ENCODE measurements at places on chromosomes 4 and X.

- no peak for DNase-seq
These were observed 16.8 kb downstream of the APOO start for GRCh38 chrX:23890933-23891332.

DNA sequence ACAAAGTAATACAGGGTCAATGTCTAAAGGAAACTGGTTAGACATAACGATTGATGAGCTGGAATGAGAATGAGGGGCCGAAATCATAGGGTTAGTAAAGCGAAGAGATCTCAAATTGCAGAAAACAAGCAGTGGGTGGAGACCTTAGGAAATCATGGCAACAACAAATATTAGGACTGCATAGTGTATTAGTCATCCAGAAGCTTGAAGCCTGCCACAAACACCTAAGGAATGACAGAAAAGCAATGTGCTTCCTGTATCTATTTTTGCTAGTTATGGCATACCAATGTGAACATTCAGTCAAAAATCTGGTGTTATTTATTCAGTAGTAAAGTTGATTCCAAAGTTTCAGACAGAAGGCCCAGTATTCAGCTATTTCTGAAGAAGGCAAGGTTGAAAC, 410.9 kb upstream of the CT83 start:
- DNase-seq, result peak; percentile 70

DNA sequence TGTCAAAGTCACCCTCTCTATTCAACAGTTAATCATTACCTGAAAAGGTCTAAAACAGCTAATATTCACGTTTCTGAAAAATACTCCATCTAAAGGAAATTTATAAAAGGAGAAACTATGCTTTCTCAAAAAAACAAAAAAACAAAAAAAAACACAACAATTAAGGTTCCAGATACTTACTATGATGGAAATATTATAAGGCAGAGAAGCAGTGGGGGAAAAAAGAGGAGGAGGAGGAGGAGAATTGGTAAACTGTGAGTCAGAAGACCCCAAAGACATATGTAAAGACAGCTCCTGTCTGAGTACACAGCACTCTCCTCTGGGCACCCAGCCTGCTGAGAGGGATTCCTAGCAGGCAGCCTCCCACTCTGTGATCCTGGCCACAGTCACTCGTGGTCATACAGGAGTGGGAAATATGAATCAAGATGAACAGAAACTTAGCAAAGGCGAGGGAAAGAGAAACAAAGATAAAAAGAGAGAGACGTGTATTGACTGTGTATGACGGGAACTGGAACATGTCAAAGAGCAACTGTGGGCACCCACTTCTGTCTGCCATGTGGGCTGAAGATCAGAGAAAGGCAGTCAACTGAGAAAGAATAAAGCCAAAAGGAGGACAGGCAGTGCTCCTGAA, 12.5 kb downstream of the KLHL15 start:
- no peak for DNase-seq

DNA sequence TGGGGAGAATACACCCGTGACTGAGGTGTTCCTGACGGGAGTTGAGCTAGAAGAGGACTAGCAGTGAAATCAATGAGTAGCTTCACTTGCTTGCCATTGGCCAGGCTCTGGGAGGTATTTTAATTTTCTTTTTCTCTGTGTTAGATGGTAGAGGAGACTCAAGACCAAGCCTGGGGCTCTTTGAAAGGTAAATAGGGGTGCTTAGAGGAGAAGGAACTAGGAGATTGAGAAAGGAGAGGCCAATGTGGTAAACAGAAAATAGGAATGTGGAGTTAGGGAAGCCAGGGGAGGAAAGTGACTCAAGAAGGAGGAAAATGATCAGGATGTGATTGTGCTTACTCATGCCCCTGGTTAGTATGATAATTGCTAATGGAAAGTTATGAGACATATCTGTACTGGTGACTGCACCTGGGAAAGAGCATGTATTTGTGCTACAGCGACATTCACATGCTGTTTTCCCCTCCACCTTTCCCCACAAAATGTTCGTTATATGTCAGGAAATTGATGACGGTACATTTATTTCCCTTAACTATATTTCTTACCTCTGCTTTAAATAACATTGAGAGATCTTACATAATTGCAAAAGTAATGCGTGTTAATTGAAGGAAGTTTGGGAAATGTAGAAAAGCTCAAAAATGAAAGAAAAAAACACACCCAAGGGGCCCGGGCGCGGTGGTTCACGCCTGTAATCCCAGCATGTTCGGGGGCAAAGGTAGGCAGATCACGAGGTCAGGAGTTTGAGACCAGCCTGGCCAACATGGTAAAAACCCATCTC, 16.9 kb upstream of the LRBA start:
- peak; percentile 29 for DNase-seq

GRCh38 chrX:120290107-120290506, 21.2 kb downstream of the TMEM255A start:
- no peak for DNase-seq

- DNase-seq, result no peak
These were observed 148.5 kb downstream of the NAA11 start for GRCh38 chr4:79177388-79177787.

DNA sequence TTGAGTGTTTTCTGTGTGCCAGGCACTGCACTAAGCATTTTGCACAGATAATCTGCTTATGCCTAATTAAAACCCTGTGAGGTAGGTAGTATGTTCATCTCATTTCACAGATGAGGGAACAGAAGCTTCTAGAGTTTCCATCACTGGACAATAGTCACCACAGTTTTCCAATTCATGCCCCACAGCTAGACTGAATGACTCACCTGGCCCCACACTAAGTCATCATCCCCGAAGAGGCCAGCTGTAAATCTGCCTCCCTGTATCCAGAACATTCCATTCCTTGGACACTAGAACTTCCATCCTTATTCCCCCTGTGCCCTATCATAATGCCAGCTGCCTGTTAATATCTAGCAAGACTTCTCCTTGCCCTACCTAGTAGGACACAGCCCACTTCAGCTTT, 40.9 kb upstream of the NYX start:
- no peak for DNase-seq

GRCh38 chr4:105896461-105896942, 1.2 kb downstream of the NPNT start:
- DNase-seq, result no peak

DNA sequence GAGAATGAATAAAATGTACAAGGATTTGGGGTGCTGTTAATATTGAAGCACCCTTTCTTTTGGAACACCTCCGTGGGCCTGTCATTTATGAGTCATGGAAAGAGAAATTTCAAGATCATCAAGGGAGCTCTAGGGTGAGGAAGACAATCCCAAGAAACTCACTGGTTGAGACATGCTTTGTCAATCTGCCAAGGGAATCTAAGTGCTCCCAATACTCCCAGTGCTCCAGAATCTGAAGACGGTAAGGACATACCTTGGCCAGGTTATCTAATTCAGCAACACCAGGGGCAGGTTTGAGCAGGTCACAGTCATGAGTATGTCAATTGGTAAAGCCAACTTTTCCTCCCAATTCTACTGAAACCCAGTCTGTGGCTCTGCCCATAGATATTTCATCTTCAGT, 556.4 kb upstream of the CPEB2 start:
- no peak for DNase-seq

DNA sequence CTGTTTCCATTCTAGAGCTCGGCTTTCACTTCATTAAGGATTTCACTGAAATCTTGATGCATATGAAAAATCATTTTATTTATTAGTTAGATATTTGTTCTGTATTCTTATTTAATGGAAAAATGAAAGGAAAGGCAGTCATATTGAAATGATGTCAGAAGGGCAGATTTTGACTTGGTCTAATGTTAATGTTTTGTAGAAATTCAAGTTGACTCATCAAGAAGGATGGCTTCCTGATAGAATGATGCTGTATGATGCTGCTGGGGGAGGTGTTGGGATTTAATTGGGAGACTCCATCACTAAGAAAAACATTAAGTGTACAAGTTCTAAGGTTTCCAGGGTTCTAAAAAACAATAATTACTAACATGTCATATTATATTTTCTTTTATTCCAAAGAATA, 204.8 kb downstream of the PDGFC start:
- no peak for DNase-seq

- no peak for DNase-seq
These were observed 111.4 kb downstream of the LUZP4 start for GRCh38 chrX:115400960-115401359.

DNA sequence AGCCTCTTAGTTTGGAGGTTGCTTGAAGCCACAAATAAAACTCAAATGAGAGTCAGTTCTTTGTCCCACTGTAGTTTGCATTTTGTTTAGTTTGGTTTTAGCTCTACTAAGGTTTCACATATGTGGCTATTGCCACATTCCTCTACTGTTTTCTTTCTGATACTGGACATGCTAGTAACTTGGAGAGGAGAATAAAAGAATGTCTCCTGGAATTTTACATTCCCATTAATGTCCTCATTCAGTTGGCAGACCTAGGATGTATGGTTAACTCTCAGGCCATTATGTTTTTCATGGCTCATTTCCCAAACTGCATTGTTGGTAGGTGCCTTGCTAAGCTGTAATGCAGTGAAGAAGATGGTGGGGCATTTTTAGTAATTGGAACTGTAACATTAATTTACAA, 29.9 kb downstream of the UPRT start:
- DNase-seq, result no peak

DNA sequence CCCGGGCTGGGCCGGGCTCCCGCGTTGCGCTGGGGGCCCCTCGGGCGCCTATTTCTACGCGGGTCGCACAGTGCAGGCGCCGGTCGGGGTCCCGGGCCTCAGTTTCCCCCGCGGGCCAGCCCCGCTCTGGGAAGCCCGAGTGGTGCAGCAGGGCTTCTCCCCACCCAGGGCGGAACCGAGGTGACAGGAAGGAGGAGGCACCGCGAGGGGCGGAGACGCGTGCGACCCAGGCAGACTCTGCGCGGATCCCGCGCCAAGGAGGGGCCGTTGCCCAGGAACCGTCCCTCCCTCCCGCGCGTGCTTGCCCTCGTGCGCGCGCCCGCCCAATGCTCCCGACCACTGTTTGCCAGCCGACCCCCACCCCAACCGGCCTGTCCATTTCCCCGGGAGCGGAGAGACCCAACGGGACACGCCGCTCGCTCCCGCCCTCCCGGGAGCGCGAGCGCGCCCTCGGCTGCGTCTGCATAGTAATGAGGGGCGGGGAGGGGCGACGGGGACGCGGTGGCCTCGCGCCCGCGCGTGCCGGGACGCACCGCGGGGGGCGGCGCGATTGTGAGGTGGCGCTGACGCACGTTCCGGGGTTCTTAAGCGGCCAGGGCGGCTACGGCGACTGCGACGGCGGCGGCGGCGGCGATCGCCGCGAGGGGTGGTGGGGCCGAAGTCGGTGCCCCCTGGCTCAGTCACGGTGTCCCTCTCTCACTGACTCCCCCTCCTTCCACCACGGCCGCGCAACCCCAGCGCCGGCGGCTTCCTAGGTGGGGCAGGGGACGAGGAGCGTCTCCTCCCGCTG, at the start of gene CPEB2:
TSS of gene CPEB2 (plus strand) at position 613 of the 790 bp plus-strand sequence. CDS start 193 bp downstream, outside the sequence.
- peak; percentile 90 for DNase-seq

DNA sequence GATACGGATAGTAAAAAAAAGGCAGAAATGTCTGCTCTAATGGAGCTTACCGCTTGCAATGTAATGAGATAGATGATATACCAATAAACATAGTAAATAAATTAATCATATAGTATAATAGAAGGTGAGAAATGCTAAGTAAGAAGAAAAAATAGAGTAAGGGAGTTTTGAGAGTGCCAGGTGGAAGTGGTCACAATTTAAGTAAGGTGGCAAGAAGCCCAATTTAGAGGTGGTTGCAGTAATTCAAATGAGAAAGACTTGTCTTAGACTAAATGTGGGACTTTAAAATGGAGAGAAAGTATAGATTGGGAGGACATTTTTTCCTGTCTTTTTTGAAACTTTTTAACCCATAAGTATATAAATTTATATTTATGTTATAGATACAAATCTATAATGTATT, 26.0 kb downstream of the TBC1D19 start:
- no peak for DNase-seq
